Uterus (tissue), 4 donors: ENCODE measurements at places on chromosomes 1 and 21.

- DNase-seq: no peak
Measured at GRCh38 chr1:23469372-23469982, 14.5 kb downstream of the ASAP3 start.

GRCh38 chr1:182955596-182956588 is 2.9 kb upstream of the SHCBP1L start:
- no peak for DNase-seq

GRCh38 chr1:60421965-60422364 is 348.4 kb upstream of the C1orf87 start:
- DNase-seq: no peak

GRCh38 chr1:53592521-53592982 is 133.4 kb downstream of the DMRTB1 start:
- DNase-seq: peak; percentile 34

GRCh38 chr1:94798462-94798861 is 21.7 kb upstream of the SLC44A3 start:
- DNase-seq: no peak

- no peak for DNase-seq
Measured at GRCh38 chr1:57026624-57027354, 61.0 kb upstream of the C8B start.

GRCh38 chr21:31255896-31256295 is 88.2 kb downstream of the TIAM1 start:
- no peak for DNase-seq

- no peak for DNase-seq
Measured at GRCh38 chr1:68528243-68528642, 31.4 kb upstream of the DEPDC1 start.

GRCh38 chr1:208446271-208446691 is 202.1 kb upstream of the PLXNA2 start:
- DNase-seq: no peak

GRCh38 chr1:188476606-188477005 is 1647.9 kb downstream of the PLA2G4A start:
- no peak for DNase-seq

- no peak for DNase-seq
Measured at GRCh38 chr1:212353181-212353580, 61.5 kb downstream of the PACC1 start.

- no peak for DNase-seq
Measured at GRCh38 chr1:237938068-237938467, 47.3 kb upstream of the ZP4 start.

DNA sequence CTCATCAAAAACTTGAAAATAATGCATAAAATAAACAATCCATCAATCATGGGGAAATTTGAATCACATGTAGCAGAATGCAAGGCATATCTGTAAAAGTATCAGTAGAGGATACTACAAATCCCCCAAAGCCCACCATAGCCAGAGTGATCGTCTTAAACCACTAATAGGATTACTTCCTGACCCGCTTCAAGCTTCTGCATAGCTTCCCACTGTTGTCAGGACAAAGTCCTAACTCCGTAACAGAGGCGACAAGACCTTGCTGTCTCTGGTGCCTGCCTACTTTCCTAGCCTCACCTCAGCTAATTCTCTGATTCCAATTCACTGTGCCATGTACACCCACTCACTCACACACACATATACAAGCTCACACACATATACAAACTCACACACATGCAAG is 161.2 kb upstream of the NFIA start:
- no peak for DNase-seq

GRCh38 chr1:27574001-27574781 is 29.8 kb downstream of the AHDC1 start:
- no peak for DNase-seq

GRCh38 chr1:120178799-120179756 is 2.8 kb upstream of the SEC22B start:
- DNase-seq: no peak

DNA sequence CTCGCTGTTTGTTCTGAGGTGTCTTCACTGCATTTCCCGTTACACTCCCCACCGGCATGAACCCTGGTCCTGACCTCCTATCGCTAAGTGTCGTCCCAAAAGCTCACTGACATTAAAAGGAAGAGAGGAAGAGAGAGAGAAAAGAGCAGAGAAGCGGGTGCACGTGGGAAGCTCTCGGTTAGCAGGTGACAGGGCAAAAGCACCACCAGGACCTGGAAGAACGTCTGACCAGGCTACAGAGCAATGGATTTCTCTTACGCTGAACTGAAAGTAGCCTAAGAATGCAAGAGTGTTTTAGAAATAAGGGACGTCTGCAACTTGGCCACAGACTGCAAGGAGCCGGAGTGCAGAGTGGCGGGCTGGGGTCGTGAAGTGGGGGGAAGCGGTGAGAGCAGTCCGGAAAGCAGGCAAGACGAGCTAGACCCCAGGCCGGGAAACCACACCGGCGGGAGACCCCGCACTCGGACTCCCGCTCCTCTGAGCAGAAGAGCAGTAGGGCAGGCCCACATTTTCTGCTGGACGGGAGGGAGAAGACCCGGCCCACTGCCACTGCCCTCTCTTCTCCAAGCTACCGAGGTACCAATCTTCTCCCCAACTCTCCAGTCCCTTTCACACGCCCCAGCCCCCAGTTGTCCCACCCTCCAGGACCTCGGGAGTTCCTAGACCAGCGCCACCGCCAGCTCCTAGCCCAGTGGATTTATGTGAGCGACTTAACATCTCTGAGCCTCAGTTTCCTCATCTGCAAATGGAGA is 8.3 kb upstream of the MPZL1 start:
- peak; percentile 36 for DNase-seq

DNA sequence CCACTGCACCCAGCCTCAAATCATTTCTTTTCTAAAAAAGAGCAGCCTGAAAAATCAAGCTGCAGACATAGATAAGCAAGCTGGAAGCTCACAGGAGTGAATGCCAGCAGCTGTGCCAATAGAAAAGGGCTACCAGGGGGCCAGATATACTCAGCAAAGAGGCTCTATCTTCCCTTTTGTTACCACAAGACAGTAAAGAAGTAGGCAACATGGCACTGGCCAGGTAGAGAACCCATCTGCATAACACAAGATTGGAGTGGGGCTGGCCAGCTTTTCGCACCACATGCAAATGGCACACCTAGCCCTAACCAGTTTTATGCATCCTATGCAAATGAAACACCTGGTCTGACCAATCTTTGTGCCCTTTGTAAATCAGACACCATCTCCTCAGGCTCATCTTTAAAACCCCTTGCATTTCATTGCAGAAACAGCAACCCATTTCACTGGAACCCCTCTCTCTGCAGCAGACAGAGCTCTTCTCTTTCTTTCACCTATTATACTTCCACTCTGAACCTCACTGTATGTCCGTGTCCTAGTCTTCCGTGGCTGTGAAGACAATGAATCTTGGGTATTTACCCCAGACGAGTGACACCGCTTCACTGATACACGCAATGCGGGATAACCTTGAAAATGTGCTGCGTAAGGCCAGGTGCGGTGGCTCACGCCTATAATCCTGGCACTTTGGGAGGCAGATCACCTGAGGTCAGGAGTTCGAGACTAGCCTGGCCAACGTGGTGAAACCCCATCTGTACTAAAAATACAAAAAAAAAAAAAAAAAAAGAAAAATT is 15.1 kb downstream of the CASP9 start:
- no peak for DNase-seq

GRCh38 chr1:177181631-177182291 is 11.0 kb downstream of the BRINP2 start:
- no peak for DNase-seq

DNA sequence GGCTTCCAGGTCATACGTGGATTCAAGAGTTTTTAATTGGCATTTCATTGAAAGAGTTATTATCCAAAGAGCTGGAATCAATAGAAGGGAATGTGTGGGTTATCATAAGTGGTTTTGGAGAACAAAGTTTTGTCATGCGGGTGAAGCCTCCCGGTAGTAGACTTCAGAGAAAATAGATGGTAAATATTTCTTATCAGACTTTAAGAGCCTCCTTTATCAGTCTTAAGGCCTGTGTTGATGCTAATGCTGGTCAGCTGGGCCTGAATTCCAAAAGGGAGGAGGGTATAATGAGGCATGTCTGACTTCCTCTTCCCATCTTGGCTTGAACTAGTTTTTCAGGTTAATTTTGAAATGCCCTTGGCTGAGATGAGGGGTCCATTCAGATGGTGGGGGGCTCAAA is 89.7 kb downstream of the ITSN1 start:
- no peak for DNase-seq

DNA sequence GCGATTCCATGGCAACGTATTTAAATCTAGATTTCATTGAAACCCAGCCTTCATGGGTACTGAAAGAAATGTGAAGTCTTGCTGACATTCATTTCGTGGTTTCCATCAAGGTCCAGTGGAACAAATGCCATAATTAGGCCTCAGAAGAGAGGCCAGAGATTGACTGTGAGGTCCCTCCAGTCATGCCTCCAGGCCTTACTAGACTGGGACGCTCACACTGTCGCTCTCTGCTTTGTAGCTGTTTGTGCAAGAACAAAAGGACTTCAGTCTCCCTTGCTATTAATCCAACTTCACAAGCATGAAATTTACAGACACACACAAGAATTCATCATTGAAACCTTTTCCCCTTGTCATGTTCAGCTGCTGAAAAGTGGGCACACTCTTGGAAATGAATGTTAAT is 180.4 kb upstream of the FOXD3 start:
- DNase-seq: no peak

- DNase-seq: no peak
Measured at GRCh38 chr1:236982380-236982779, 21.9 kb downstream of the MT1HL1 start.

DNA sequence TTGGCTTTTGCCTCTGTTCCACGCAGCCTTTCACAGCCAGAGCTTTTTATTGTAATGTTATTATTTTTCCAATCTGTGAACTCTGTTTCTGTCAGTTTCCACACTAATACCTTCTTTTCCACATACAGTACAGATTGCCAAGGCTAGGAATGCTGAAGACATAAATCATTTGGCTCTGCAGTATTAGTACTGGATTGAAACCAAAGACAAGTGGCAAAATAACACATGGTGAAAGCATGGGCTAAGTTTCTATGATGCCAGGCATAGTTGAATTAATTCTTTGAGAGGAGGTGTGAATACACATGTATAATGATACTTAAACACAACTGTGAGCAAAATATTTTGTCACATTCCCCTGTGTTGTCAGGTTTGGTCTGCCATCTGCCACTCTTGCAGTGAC is 73.5 kb downstream of the TMEM200B start:
- no peak for DNase-seq

- DNase-seq: no peak
Measured at GRCh38 chr1:229164836-229165735, 105.8 kb upstream of the RAB4A start.

GRCh38 chr1:109567877-109568672 is 19.7 kb downstream of the GNAI3 start:
- no peak for DNase-seq

- peak; percentile 70 for DNase-seq
Measured at GRCh38 chr1:208183977-208184911, 59.9 kb downstream of the PLXNA2 start.

- DNase-seq: no peak
Measured at GRCh38 chr1:32775640-32776337, 41.4 kb downstream of the YARS1 start.

DNA sequence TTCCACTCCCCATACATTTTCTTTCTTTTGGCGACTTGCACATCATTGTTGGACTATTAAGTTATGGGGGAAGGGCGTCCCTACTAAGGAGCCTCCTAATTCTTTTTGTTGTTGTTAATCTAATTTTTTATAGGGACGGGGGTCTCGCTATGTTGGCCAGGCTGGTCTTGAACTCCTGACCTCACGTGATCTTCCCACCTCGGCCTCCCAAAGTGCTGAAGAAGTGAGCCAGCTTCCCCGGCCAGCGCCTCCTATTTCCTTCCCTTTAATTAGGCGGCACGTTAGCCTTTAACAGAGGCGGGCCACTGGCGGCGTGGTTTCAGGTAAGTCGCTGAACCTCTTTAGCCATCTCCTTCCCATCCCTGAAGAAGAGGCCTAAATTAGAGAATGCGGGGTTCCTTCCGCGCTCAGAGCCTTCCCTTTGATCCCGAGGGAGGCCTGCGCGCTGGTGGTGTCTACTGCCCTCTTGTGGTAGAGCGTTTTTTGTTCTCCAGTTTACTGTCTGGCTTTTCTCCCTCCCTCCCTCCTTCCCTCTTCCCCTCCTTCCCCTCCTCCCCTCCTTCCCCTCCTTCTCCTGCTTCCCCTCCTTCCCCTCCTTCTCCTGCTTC is 38.1 kb downstream of the TNFRSF9 start:
- peak; percentile 50 for DNase-seq

DNA sequence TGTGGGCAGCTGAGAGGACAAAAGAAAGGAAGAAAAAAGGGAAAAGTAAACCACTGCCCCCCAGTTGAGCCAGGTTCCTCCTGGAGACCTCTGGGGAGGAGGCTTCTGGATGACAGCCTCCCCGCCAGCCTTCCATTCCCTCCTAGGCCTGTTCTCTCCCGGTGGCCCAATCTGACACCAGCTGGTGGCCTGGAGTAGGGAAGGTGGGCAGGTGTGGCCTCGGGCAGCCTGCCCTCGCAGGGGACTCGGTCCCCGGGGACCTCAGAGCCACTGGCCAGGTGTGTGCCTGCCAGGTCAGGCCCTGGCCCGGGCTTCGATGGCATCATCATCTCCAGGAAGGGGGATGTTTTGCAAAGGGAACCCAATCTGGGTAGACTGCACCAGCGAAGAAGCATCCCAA is 159.0 kb downstream of the CASZ1 start:
- DNase-seq: no peak

DNA sequence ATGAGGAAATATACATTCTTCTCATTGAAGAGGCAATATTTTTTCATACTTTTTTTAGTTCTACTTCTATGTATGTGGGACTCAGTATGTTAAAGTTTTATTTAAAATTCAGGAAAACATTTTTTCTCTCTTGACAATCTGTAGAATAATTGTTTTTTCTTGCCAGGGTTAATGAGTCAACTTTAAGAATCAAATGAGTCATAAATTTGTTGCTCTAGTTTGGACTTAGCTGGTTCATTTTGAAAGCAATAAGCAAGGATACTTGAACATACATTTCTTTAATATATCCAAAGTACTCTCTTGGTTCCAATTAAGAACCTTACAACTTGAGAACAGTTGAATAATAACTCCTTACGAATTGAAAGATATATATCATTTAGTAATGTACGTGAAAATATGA is 1145.3 kb upstream of the B3GALT2 start:
- DNase-seq: no peak

- DNase-seq: peak; percentile 15
Measured at GRCh38 chr1:93908394-93909145, 660 bp downstream of the GCLM start.
